ENCODE measurements at places on chromosomes 2 and 18.

DNA sequence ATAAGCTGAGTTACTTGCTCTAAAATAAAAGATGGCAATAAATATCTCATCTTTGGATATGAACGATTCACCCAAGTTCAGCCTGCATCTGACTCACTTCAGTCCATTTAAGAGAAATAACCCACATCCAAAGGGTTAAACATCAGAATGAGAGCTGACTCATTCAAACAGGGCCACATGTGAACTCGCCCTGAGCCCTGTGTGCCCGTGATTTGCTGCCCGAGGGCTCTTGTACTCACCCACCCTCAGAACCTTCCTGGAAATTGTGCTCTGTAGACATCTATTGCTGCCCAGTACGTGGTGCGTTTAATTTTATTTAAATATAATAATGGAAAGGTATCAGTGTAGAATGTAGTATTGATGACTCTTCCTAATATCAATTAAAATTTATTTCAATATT is 66.9 kb upstream of the RBM44 start:
- no peak for DNase-seq

- DNase-seq: no peak
These were observed 223.1 kb downstream of the PHLPP1 start for GRCh38 chr18:62938487-62938886.

- DNase-seq: no peak
These were observed 14.2 kb downstream of the HPCAL1 start for GRCh38 chr2:10316860-10317259.

DNA sequence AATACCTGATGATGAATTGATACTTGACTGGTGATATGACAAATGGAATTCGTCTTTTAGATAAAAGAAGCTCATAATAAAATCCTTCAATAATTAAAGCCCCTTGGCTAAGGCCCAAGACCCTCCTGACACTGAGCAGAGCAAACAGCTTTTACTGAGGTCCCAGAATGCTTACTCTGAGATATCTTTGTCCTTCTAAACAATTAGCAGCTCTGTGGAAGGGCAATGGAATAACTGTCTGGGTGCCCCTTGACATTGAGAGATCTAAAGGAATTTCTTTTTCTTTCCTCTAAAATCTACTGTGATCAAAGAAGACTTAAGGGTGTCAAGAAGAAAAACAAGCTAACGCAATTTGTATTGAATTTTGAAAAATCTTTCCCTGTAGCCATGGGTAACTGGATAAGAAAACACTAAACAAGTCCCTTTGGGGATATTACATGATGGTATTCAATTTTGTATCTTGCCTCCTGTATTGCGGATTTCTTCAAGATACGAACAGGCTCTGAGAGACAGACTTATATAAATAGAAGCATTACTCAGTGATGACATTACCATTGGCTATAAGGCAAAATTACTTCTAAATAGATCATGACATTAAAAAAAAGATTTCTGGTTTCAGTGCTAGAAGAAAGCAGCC is 128.8 kb downstream of the MREG start:
- no peak for DNase-seq

DNA sequence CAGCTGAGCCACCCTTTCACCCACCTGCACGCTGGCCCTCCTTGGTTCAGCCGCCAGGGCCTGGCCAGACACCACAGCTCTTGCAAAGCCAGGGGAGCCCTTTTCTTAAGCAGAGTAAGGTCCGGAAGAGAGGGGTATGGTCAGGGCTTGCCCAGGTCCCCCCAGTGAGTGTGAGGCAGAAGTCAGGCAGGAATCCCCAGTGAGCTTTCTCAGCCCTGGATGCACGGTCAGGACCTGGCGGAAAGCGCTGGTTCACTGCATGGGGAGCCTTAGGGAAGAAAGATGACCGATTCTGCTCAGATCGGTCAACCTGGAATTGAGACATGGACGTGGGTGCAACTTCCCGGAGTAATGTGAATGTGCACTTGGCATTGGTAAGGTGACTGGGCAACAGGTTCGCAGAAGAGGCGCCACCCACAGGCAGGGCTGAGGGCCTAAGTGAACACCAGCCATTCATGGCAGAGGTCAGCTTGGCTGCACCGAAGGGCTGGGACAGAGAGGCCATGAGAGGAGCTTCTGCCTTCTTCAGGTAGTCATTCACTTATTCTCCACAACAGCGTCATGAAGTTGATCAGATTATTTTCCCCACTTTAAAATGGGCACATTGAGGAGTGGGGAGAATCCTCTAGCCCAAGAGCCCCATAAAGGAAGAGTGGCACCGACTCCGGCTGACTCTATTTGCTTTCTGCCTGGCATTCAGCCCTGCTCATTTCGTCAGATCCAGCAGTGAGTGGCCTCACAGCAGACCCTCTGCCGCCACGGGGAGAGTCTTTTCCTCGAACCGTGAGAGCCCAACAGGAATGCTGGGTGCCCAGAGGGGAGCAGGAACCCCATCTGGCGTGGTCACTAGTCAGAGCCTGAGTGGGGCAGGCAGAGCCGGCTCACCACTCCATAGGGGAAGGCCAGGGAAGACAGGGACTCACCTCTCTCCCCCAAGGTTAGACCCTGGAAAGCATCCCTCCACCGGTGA is 35.8 kb downstream of the SCTR start:
- no peak for DNase-seq

DNA sequence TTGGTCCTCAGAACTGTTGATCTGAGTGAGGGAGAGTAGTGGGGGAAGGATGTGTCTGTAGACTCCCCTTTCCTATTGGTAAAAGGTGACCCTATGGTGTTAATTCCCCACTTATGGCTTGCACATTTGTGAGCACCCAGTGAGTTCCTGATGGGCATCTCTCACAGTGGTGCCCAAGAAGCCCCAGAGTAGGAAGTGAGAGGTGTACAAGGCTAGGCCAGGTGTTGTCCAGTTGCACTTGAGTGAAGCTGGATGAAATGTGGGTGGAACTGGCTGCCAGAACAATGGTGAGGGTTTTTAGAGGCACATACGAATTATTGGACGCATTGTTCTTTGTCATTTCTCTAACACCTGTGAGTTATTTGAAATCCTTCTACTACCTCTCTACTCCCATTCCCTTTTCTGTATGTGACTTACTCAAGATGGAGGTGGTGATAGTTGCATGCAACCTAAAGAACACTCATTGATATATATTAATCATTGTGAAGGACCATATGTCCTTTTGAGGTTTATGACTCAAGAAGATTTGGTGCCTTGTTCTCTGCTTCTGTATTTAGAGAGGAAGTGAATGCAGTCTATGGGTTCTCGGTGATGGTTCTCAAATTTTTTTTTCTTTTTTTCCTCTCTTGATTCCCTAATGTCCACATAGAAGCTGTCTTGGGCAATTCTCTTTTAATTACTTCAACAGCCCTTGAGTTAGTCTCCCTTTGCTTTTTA is 162.7 kb downstream of the FSHR start:
- DNase-seq: no peak

GRCh38 chr2:71801969-71802368 is 345.7 kb downstream of the CYP26B1 start:
- peak; percentile 31 for DNase-seq

GRCh38 chr2:107437265-107437664 is 389.4 kb upstream of the RGPD4 start:
- DNase-seq: no peak

DNA sequence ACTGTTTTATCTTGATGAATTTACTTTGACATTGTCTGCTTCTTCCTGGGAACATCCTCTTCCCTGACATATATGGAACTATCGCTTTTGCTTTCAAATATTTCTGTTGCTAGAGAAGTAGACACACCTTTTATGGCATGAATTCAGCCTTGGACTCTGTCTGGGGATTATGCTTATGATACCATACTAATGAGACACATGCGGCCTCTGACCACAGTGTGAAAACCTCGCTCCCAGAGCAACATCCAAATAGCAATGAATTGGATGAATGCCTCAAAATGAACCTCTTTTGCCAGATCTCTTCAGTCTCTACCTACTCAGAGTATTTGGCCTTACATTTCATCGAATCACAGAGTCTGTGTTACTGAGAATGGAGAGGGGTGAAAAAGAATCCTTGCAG is 70.9 kb downstream of the PIEZO2 start:
- no peak for DNase-seq

DNA sequence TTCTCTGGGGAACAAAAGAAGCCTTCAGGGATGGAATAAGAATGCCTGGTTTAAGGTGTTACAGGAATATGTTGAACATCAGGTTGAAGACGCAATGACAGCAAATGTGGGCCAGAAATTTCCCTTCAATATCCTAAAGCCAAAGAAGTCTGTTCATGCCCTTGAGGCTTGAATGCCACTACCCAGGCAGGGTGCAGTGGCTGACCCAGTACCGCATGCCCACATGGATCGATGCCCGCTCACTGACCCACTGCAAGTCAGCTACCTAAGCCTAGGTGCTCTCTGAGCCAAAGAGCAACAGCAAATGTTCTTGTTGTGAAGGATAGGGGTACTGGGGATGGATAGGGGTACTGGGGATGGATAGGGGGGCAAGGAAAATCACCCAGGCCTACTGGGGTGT is 58.2 kb downstream of the GNAL start:
- DNase-seq: no peak

DNA sequence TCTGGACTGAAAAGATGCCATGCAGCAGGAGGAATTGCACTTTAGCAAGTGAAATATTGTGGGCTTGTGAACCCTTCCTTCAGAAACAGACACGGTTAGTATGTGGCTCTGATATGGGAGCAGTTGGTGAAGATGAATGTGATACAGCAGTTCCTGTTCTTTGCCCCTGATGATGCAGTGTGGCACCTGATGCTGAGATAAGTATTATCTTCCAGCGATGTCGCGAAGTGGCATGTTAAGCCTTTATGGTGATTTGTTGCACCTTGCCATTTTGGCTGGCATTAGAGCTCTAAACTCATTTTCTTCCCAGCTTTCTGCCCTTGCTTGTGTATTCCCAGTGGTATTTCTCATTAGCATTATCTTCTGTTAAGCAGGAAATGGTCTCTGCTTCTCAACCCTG is 441.6 kb upstream of the RAB12 start:
- no peak for DNase-seq

DNA sequence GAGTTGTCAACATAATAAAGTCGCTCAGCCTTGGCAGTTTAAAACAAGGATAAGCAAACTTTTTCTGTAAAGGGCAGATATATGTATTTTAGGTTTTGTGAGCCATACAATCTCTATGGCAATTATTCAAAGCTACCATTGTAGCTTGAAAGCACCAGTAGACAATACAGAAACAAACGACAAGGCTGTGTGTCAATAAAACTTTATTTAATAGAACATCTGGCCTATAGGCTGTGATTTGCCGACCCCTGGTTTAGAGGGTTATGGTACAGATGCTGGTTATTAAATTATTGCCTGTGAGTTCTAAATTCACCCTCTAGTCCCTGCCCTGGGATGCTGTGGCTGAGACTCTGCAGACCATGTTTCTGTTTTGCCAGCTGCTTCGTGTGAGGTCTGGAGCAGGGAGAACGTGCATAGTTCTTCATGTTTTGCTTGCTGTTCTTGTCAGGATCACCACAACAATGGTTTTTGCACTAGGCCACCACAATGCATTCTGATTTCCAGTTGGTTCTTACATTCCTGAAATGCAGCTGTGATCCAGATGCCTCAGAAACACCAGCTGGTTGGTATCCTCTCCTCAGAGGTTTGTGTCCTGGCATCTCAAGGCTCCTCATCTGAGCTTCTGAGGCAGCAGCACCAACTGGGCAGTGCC is 46.6 kb downstream of the ICOS start:
- DNase-seq: no peak

DNA sequence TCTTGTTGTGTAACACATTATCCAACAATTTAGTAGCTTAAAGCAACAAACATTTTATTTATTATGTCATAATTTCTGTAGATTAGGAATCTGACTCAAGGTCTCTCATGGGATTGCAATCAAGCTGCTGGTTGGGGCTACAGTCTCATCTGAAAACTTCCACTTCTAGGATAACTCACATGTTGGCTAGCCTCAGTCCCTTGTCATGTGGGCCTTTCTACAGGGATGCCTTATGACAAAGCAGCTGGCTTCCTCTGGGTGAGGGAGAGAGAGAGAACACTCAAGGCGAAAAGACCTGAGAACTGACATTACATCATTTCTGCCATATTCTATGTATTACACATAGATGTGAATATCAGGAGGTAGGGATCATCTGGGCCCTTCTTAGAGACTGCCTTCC is 317.9 kb upstream of the VRK2 start:
- no peak for DNase-seq

DNA sequence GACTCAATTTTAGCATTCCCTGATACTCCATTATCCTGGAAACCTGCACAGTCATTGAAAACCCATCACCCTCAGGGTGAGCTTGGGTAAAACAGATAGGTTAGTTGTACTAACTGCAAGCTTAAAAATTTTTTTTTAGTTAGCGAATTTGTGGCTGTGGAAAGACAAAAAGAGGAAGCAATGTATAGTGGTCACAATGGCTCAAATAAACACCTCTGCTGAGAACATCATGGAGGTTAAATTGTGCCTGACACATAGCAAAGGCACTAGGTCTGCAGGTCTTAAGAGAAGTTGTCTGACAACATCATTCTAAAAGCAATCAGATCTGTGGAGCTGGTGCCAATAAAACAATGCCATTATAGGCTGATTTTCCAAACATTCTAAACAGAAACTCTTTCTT is 84.4 kb upstream of the CAVIN2 start:
- no peak for DNase-seq

- no peak for DNase-seq
These were observed 33.1 kb downstream of the STK25 start for GRCh38 chr2:241475267-241475666.

DNA sequence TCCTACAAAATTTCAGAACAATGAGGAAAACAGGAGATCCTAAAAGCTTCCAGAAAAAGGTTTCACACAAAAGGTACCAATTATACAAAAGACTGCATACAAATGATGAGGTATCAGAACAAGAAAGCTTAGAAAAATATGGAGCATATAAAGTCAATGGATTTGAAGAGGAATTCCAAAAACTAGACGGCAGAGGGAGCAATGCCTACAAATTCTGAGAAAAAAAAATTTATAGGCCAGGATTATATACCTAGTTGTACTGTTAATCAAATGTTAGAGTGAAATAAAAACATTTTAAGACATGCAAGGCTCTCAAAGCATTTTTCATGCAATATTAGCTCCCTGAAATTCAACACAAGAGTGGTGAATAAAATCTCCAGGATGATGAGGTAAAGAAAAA is 106.2 kb downstream of the ZRANB3 start:
- DNase-seq: no peak

GRCh38 chr18:5389356-5389755 is 93.8 kb upstream of the ZBTB14 start:
- DNase-seq: no peak

GRCh38 chr18:58552057-58552461 is 76.8 kb downstream of the ALPK2 start:
- DNase-seq: no peak

GRCh38 chr2:55894720-55895119 is 28.9 kb downstream of the EFEMP1 start:
- no peak for DNase-seq

DNA sequence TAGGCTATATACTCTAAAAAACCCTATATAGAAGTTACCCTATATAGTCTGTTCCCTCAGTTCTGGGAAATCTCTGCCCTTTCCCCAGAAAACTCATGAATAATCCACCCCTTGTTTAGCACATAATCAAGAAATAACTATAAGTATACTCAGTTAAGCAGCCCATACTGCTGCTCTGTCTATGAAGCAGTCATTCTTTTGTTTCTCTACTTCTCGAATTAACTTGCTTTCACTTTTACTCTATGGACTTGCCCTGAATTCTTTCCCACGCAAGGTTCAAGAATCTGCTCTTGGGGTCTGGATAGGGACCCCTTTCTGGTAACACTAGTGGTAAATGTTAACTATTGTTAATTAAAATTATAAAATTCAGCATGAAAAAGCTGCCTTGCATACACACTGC is 17.4 kb upstream of the AP1S3 start:
- no peak for DNase-seq

- no peak for DNase-seq
These were observed 60.4 kb downstream of the ASB1 start for GRCh38 chr2:238487134-238487533.

GRCh38 chr18:41561961-41562360 is 393.1 kb upstream of the PIK3C3 start:
- no peak for DNase-seq

Measured in cerebellar nuclear complex (tissue), 1 donor.